Hematopoietic multipotent progenitor cell treated with erythropoietin and hydrocortisone succinate and interleukin-3 and kit ligand, for 17 days (in vitro differentiated cells): ENCODE measurements at places on chromosomes 7 and 10.

GRCh38 chr10:89337484-89337883, 9.7 kb downstream of the IFIT3 start:
- DNase-seq, result no peak

DNA sequence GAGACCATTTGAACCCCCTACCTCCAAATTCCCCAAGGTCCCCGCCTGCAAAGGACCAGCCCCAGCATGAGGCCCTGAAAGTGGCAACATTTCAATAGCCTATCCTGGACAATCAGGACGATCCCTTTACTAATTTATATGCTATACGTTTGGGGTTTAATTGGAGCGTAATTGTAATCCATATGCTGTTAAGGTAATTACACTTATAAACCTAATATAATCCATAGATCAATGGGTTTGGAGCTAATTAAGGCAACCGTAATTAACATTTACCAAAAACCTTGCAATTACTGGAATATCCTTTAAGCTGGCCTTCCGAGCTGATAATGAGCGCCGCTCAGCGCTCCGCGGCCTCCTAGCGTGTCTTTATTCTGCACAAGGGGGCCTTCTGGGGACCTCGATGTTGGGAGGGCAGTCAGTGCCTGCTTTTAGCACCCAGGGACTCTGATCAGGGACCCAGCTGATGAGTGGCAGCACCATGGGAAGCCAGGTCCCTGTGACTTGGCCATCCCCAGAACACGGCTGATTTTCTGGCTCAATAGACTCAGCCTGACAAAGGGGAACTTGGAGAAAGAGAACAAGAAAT, 91.2 kb downstream of the LHPP start:
- no peak for DNase-seq

- no peak for DNase-seq
Observed at GRCh38 chr7:29255199-29255878, 60.8 kb downstream of the CHN2 start.

- DNase-seq, result no peak
Observed at GRCh38 chr10:79241629-79241989, 105.7 kb upstream of the PPIF start.

GRCh38 chr10:106311590-106311989, 852.9 kb downstream of the SORCS1 start:
- no peak for DNase-seq

DNA sequence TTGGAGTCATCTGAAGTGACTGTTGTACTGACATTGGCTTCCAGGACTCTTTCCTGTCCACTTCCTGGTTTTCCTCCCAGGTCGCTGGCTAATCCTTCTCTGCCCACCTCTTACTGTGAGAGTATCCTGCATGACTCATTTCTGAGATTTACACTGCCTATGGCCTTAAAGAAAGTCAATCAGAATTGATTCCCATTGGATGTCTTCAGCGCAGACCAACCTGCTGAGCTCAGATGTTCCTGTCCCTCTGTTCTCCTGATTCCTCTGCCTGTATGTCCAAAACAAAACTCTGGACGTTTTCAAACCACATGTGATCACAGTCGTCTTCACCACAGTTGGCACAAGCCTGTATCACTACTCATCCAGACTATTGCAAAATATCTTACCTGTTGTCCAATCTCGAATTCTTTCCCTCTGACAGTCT, 262.1 kb downstream of the CREB5 start:
- no peak for DNase-seq

DNA sequence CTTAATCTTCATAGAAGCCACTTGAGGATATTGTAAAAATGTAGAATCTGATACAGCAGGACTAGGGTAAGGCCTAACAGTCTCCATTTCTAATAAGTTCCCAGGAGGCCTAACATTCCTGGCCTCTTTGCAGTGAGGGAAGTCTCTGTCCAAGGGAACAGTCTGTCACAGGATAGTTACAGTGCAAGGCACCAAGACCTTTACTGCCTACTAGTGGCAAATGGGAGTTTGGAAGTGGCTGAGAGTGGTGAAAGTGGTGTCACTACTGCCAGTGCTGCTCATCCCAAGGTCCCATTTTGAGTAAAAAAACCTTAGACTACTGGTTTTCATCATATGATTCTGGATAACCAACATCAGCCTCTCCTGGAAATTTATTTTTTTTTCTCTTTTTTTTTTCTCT, 619.5 kb upstream of the SEMA3D start:
- no peak for DNase-seq

- no peak for DNase-seq
Observed at GRCh38 chr7:19920166-19920565, 146.7 kb upstream of the TMEM196 start.
